Foreskin fibroblast (primary cell): ENCODE measurements at places on chromosomes 12 and 14.
A peak's percentile ranks its signal among the peaks of the same experiment; 100 is the strongest.

DNA sequence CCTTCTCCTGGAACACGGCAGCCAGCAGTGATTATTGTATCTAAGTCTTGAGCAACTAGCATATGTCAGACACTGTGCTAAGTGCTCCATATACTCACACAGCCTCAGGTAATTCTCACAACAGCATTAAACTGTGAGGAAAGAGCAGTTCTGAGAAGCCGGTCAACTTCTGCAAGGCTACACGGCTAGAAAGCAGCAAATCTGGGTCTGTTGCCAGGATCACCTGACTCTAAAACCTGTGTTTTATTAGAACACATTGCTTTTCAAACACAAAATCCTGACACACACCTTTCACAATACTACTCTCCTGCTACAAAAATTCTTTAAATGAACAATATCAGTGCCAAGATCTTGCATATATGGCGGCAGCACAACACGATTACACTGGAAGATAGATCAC, 49.8 kb upstream of the CRACR2A start:
- DNase-seq = peak; percentile 44

- DNase-seq = no peak
Measured at GRCh38 chr12:68356060-68356695, 24.0 kb upstream of the MDM1 start.

DNA sequence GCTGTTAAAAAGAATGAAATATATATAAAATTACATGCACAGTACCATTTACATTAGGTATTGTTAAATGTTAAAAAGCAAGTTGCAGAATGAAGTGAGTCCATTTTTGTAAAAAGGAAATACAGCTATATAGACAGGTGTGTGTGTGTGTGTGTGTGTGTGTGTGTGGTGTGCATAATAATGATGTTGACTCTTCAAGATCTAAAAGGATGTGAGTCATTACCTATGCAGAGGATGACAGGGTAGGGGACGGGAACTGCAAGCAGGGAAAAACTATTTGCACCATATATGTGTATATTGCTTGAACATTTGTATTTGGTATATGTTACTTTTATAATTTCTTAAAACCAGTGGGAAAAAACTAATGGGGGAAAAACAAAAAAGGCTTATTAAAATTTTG, 3.1 kb downstream of the C14orf39 start:
- no peak for DNase-seq

DNA sequence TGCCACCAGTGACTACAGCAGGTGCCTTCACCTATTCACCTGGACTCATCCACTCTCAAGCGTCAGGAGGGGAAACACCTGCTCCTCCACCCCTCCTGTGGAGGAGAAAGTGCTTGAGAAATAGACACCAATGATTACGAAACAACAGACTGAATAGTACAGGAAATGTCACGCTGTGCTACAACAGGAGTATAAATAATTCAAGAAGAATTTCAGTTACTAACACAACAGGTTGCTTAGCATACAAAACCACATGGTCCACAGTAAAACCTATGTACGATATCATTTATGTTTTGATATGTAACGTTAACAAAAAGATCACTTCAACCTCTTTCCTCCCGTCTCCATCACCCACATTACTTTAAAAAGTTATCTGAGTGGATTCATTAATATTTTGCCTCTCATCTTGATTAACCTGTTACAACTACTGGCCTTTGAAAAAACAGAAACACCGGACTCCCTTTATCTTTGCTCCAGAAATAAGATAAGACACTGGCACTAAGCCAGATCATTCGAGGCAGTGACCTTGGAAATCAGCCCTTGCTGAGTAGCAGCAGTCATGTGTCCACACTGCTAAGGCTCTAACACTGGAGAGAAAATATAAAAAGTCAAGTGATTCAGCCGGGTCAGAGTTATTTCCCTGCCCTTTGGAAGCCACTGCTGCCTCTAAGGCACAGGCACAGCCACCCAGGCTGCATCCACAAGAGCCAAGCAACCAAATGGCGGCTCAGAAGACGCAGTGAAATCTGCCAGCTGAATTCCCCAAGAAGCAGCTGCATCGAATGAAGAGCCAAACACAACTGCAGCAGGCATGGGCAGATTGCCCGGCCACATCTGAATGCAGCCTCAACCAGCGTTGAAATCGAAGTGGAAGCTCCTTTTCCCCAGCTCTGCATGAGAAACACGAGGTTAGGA, 40.9 kb downstream of the NT5DC3 start:
- DNase-seq = peak; percentile 61

DNA sequence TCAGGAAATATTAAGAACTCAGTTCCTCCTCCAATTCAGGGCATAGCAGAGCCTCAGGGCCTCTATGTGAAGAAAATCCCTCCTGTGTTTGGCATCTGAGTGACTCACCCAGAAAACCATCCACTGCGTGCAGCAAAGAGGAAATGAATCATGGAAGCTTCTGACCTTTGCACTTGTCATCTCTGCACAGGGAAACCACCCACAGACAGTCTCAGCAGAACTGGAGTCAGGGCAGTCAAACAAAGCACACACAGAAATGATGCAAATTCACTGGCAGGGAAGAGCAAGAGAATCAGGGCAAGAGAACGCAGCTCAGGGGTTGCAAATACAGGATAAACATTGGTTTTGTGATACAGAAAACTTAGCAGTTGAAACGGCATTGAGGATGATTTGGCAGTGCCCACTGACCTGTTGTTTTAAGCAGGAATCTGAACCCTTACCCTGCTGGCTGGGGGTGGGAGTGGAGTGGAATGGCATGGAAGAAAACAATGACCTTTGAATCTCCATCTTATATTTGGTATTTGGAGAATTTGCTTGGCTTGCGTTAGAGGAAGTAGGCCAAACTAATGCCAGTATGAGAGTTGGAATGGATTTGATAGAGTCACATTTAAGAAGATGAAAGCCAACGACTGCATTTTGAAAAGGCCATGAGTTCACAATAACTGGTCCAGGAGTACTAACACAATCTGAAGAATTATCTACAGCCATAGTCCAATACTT, 53.5 kb downstream of the PHLDA1 start:
- DNase-seq = peak; percentile 99

DNA sequence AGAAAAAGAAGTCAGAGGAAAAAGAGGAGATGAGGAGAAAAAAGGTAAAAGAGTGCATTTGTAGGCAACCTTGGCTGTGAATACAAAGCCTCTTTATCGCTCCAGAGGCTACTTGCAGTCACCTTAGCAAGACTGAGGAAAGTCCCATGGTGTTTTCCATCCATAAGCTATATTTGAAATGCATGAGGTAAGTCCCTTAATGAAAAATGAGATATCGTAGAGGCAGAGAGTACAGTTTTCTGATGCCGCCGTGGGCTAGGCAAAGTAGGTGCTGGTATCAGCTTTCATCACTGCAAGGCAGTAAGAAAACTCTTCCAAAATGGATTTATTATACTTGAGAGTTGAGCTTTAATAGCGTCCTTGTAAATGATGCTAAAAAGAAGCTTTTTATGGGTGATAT, 186.8 kb downstream of the ASCL1 start:
- no peak for DNase-seq

DNA sequence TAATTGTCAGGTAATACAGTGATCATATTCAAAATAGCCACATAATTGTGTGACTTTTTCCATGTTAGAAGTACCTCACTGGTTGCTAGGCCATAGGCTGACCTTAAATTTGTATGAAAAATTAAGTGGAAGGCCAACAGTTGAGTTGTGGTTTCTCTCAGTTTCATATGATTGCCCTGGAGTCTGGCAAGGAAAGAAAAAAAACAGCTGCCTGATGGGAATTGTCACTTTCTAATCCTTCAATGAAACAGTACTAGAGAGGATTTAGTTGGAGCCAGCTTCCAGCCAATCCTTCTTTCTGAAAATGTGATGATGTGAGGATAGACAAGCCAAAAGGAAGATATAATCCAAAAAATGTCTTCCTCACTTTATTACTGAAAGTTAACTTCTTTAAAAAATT, 113.6 kb downstream of the ALX1 start:
- DNase-seq = no peak

DNA sequence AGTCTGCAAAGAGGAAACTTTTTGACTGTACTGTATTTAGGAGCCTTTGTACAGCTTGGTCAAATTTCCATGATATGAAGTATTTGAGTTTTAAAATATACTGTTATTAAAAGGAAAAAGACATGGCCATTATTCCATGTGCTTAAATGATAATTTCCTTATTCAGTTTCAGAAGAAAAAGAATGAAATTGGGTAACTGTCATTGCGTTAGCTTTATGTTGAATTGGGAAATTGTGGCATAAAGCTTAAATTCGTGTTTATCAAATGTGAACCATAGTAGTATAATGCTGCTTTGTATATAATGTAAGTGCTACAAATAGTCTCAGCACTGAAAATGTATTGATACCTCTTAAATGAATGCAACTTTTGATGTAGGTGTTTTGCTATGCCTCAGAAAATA, 64.9 kb downstream of the ETNK1 start:
- no peak for DNase-seq

GRCh38 chr14:68363466-68363842, 429.4 kb downstream of the ZFP36L1 start:
- DNase-seq = no peak

DNA sequence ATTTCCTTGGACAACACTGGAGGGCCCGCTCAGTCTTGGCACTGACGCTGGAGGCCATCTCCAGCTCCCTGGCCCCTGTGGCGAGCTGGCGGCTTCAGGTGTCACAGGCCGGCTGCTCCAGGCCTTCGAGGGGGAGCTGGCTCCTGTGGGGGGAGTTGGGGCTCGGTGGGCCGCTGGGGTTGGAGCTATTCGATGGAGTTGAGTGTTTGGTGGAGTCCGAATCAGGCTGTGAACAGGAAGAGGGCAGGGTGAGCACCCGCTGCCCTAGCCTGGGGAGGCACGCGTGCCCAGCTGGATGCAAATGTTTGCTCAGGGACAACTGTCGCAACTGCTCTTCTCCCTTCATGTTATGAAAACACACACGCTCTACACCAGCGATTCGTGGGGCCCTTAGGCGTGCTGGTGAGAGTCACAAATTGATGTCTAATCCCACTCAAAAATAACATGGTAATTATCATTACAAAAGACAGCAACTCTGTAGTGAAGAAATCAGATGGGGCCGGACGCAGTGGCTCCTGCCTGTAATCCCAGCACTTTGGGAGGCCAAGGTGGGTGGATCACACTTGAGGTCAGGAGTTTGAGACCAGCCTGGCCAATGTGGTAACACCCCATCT, 11.3 kb downstream of the AMN start:
- no peak for DNase-seq

DNA sequence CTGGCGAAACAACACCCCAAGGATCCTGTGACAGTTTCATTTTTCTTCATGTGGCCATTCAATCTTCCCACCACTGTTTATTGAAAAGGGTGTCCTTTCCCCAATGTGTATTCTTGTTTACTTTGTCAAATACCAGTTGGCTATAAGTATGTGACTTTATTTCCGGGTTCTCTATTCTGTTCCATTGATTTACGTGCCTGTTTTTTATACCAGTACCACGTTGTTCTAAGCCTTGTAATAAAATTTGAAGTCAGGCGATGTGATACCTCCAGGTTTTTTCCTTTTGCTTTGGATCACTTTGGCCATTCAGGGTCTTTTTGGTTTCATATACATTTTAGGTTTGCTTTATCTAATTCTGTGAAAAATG, 9.1 kb upstream of the MGAT4C start:
- no peak for DNase-seq

DNA sequence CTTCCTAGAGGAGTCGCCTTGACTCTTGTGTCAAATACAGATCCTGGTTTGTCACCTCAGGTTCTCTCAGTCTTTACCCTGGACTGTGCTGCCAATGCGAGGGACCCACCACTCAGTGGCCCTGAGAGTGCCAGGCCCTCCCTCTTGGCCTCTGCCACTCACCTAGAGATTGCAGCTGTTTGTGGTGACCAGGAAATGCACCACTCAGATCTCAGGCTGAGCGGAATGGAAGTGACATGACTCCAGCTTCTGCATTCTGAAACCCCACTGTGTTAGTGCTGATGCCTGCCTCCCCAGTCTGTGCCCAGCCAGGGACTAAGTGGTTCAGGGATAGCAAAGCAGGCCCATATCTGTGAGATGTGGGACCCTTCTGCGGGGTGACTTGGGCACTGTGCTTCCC, 27.8 kb upstream of the NEDD1 start:
- no peak for DNase-seq

DNA sequence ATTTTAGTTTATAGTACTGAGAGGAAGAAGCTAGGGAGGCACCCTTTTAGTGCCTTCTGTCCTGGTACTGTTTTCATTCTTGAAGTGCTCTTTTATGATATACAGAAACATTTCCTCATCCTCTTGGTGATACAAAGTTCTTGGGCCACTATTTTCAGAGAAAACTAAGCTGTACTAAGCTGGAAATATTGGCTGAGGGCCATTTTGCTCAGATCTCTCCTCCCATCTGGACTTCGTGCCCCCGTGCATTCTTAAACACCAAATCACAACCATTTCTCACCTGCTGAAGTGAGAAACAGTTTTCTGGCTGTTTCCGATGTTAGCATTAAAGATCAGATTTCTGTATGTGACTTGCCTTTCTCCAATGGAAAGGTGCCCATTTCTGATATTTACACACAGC, 158.9 kb downstream of the FBXL14 start:
- DNase-seq = peak; percentile 26

GRCh38 chr12:91413581-91414546, 231.2 kb upstream of the DCN start:
- DNase-seq = peak; percentile 82

DNA sequence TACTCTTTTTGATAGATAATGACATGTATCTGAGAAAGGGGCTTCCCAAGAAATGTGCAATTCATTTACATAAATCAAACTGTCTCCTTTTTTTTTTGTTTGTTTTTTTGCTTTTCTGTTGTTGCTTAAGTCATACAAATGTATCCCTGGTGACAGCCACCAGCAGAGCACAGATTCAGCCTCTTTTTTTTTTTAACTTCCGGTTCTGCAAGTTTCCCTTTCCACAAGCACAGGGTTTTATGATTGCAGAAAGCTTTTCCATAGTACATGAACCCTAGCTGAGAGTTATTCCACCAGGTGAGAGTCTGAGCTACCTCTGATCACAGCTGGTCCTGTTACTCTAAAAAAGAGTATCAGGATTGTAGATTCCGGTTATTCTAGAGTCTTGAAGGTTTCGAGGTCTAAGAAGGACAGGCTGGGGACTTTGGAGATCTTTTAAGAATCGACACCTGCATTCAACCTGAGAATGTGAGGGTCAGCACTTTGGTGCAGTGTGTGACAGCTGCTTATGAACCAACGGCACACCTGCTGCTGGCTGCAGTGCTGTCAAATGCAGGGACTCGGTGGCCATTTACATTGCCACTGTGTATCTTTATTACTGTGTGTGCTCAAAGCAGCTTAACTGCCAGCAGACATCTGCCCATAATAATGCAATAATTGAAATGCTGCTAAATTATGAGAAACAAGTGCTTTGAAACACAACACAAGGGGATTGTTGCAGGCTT, 551.7 kb downstream of the NRXN3 start:
- no peak for DNase-seq

DNA sequence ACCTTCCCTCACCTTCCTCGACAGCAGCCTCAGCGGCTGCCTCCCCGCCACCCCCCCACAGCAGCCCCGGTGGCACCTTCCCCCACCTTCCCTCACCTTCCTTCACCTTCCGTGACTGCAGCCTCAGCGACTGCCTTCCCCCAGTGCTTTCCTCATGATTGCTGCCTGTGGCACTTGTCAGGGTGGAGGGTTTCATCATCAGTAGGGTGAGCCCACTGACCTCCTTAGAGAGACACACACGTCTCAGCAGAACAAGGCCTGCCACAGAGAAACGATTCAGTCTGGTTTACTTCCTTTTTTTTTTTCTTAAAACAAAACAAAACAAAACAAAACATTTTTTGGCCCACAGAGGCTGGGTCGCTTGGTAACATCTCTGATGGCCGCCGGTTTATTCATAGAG, 75.0 kb downstream of the EP400 start:
- DNase-seq = no peak

- DNase-seq = no peak
Measured at GRCh38 chr14:74945261-74945851, 10.0 kb downstream of the PGF start.

GRCh38 chr12:106816231-106816630, 41.7 kb downstream of the RIC8B start:
- no peak for DNase-seq
